ENCODE measurements at places on chromosomes 6 and 20.
A peak's percentile ranks its signal among the peaks of the same experiment; 100 is the strongest.

DNA sequence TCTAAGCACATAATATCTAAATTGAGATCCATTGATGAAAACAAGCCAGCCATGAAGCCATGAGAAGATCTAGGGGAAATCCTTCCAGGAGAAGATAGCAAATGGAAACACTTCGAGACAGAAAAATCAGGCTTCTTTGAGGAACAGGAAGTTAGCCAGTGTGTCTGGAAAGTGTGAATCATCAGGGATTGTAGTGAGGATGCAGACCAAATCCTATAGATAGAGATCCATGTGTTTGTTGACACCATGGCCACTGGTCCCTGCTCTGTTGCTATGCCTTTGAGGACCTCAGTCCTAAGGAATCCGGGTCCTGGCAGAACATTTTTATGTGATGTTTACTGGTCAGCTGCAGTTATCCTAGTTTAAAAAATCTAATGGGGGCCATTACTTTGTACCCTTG lies 6.6 kb upstream of the ELOVL2 start:
- no peak for DNase-seq

GRCh38 chr20:53101992-53102760 lies 130.0 kb downstream of the TSHZ2 start:
- DNase-seq, result no peak

DNA sequence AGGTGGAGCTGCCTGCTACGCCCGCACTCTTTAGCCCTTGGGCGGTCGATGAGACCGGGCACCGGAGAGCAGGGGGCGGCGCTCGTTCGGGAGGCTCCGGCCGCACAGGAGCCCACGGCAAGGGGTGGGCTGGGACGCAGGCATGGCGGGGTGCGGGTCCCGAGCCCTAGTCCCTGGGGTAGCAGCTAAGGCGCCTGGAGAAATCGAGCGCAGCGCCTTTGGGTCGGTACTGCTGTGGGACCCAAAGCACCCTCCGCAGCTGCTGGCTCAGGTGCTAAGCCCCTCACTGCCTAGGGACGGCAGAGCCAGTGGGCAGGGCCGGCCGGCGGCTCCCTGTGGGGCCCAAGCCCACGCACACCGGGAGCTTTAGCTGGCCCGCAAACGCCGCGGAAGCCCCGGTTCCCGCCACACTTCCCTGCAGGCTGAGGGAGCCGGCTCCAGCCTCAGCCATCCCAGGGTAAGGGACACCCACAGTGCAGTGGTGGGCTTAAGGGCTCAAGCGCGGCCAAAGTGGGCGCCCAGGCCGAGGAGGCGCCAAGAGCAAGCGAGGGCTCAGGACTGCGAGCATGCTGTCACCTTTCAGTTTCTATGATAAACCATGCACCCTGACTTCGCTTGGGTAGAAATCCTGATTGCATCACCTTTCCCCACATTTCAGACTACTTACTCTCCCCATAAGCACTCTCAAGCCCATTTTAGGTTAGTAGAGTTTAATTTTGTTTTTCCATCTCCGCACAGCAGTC lies 52.0 kb downstream of the MYLIP start:
- no peak for DNase-seq

- no peak for DNase-seq
Observed at GRCh38 chr6:10520468-10520867, 683 bp upstream of the GCNT2 start.

- no peak for DNase-seq
Observed at GRCh38 chr6:144897441-144897921, 612.3 kb downstream of the UTRN start.

- no peak for DNase-seq
Observed at GRCh38 chr6:26250698-26251044, 114.3 kb upstream of the BTN3A2 start.

- DNase-seq, result no peak
Observed at GRCh38 chr6:73011945-73012344, 213.4 kb downstream of the KHDC1L start.

- no peak for DNase-seq
Observed at GRCh38 chr6:170062915-170063241, 228.0 kb downstream of the DLL1 start.

GRCh38 chr6:42907336-42907735 lies 8.5 kb upstream of the PTCRA start:
- DNase-seq, result no peak

DNA sequence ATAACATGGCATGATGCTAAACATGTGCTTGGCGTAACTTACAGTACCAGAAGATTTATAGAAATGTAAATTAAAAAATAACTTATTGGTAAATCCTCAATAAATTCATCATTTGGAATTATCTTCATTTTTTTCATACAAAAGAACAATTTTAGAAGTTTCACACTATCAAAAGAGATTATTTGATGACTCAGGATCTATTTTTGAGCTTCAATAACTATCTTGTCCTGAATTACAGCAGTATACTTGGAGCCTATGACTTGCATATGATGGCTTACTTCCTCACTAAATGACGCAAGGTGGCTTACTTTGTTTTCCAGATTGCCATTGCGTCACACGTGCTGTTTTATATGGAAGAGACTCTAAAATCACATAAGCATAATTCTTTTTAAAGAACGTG lies 49.2 kb downstream of the KHDRBS2 start:
- no peak for DNase-seq

GRCh38 chr6:137707590-137708360 lies 159.3 kb upstream of the TNFAIP3 start:
- DNase-seq, result peak; percentile 61

GRCh38 chr6:36123270-36124139 lies 6.8 kb upstream of the MAPK13 start:
- DNase-seq, result peak; percentile 84

DNA sequence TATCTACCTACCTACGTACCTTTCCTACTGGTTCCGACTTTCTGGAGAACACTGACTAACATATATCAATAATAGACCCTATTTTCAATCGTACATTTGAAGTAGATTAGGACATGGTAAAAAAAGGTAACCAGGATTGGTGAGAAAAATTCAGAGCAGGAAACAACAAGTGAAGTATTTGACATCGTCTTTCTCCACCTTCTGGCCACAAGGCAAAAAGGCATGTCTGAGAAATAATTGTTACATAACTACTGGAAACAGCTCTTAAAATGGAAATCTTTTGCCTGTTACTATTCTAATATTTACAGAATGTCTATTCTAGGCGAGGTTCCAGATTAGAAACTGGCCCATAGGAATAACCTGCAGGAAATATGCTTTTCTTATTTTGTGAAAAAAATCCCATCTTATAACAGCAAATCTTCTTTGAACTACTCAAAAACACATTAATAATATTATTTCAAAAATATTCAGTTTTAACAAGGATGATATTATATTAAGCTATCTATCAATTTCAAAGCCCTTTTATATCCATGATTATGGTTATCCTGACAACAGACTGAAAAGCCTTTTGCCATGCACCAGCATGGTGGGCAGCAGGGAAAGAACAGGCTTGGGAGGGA lies 80.8 kb downstream of the RCAN2 start:
- no peak for DNase-seq

DNA sequence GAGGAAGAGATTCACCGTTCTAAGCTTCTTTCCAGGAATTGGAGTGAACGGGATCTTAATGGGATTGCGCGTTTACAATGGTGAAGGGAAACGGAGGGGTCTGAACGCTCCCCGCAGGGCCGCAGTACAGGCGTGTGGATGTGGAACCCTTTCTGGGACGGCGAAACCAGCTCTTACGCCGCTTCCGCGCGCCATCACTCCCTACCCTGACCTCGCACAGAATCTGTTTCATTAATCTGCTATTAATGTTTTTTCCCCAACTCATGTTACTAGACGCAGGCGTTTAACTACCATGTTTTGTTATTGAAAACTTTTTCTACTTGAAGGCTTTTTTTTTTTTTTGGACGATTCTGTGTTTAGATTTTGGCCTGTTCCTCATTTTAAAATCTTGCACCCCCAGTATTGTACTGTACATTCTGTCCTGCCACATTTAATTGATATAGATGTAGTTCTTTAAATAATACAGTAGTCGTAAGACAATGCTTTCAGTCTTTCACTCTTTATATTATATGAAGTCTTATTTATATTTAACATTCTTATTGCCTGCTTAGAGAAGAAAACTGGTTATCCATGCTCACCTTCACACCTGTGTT lies 696 bp upstream of the SUPT3H start:
- DNase-seq, result no peak

DNA sequence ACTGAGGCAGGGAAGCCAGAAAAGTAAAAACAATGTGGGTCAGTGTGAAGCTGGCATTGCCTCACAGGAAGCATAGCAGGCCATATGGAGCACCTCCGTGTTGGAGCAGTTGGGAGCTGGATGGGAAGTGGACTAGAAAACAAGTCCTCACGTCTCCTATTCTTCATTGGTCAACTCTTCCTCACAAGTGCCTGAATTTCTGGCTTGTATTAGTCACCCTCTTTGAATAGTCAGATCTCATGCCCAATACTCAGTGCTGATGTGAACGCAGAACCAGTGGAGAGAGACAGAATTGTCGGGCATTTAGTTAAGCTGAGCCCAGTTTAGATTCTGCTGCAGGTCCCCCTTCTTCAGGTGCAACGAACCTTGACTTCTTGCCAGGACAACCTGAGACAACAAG lies 22.3 kb upstream of the RSPO3 start:
- no peak for DNase-seq

GRCh38 chr6:71040043-71040442 lies 83.2 kb upstream of the B3GAT2 start:
- DNase-seq, result no peak

GRCh38 chr20:24651171-24651975 lies 181.9 kb downstream of the SYNDIG1 start:
- no peak for DNase-seq

DNA sequence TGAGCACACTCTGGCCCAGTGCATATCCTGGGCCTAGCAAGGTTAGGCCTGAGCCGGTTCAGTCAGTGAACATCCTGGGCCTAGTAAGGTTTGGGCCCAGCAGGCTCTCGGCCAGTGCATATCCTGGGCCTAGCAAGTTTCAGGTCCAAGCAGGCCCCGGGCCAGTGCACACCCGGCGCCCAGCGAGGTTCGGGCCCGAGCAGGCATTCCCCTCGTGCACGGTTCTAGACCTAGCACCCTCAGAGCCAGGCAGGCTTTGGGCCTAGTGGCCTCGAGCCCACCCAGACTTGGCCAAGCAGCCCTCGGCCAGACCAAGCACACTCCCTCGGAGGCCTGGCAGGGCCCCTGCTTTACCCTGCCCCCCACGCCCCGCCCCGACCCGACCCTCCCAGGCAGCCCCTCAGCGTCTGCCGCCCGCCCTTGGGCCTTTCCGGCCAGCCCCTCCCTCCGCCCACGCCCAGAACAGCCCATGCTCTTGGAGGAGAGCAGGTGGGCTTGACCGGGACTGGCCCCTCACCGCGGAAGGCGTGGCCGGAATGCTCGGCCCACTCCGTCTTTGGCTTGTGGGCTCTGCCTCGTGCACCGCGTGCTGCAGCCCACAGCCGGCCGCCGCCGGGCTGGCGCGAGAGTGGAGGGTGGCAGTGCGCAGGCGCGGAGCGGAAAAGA lies at the start of gene CTCFL:
Gene CTCFL (minus strand): TSS at position 630 of the 666 bp plus-strand sequence. CDS start 935 bp downstream, outside the sequence.
- no peak for DNase-seq

DNA sequence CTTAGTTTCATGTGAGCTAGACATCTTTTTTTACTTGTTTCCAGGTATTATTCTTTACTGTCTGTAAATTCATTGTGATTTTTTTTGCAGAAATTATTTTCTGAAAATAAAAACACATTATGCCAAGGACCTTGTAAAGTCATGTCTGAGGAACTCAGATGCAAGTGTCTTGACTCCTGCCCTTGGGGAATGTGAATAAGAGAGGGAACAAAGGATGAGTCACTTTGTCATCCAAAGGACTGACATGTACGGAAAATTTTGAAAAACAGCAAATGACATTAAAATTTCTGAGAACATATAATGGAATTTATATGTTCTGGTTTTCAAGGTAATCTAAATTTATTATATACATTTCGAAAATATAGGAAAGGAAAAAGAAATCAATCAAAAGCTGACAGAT lies 660.4 kb downstream of the CD109 start:
- no peak for DNase-seq

GRCh38 chr20:41078329-41078728 lies 49.7 kb downstream of the TOP1 start:
- DNase-seq, result no peak

GRCh38 chr6:130869681-130870080 lies 42.5 kb downstream of the SMLR1 start:
- DNase-seq, result no peak

DNA sequence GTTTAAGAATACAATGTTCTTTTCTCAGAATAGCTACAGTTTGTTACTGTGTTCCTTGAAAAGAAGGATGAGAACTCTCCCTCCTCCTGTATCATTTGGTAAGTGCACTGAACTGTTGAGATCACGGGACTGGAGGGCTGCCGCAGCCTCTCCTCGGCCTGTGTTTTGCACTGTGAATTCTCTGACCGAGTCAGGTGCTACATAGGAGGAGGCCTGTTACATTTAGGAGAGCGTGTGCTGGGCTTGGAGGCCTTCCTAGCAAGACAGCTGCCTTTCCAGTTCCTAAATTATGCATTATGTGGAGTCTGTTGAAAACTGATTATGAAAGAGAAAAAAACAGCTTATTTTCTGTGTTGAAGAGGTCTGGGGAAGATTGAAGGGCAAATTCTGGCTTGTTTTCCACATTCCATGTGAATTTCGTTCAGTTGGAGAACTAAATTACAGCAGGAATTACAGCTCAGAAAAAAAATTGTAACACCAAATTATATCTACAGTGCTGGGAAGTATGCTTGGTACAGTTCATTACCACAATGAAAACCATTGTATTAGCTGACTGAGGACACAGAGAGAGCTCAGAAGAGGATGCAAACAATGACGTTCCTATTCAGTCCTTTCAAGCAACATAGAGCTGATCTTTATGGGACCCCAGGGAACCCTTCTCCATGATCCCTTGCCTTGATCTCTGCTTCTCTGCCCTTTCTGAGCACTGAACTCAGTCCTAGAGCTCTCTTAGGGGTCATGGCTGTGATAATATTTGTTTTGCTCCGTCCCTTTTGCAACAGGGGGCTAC lies 2.8 kb downstream of the TMC2 start:
- no peak for DNase-seq

GRCh38 chr6:144776031-144776819 lies 491.1 kb downstream of the UTRN start:
- no peak for DNase-seq

DNA sequence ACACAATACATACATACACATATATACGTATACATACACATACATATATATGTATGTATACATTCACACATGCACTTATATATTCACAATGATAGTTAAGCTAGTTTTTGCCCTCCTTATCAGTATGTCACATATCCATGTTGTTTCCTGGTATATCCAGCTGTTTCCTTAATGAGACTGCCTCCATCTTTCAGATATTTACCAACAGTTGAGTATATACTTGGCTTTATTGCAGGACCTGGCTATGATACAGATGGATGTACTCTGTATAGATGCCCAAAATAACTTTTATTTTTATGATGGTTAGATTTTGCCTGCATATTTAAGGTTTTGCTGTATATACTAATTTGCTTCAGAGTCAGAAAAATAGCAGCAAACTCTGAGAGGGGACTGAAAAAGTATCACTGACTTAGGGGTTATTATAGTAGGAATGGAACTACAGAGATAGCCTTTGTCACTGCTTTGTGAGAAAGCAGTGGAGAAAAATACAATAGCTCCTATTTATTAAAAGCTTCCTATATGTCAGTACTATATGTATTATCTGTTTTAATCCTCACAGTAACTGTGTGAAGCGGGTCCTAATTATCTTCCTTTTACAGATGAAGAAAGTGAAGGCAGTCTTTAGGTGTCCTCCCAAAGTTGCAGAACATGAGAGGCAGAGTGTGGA lies 35.5 kb downstream of the CARMIL1 start:
- no peak for DNase-seq

Data from activated CD8-positive, alpha-beta memory T cell treated with anti-CD3 and anti-CD28 coated beads for 4 hours (primary cell).